GM12892 (cell line): ENCODE measurements at places on chromosomes 16 and 17.

DNA sequence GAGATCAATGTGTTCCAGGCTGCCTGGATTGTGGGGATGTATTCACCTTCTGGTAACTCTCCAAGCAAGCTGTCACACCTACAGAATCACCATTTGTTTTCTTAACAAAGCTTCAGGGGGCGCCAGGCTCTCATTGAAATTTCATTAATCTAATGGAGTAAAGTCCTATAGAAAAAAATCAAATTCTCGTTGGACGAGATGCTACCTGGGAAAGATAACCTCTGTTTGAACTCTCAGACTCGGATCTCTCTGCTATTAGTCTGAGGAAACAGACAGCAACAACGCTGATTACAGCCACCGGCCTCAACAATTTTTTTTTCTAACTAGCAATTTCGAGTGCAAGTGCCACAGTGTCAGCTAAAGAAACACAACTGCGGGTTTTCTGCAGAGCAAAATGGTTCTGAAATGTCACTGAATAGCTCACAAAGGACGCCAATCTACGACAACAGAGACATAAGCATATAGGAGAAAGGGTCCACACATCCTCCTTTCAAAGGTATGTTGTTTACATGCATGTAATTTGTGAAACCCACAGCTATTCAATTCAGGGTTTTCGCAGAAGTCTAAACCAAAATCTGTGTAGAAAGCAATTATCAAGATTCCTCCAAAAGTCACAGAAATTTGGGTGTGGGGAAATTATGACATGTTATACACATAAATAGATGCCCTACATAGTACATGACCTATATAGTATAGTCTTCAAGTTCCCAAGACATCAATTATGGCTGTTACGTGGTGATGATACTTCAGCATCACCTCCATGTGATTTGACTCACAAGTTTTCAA is 135.8 kb downstream of the SKAP1 start:
- DNase-seq = no peak

GRCh38 chr16:81624760-81625543 is 154.1 kb upstream of the PLCG2 start:
- DNase-seq = no peak

- DNase-seq = no peak
Observed at GRCh38 chr17:7043497-7044198, at the start of gene SLC16A11. SLC16A11 (minus strand) TSS chr17:7044092; CDS start chr17:7043513, 579 bp downstream.

DNA sequence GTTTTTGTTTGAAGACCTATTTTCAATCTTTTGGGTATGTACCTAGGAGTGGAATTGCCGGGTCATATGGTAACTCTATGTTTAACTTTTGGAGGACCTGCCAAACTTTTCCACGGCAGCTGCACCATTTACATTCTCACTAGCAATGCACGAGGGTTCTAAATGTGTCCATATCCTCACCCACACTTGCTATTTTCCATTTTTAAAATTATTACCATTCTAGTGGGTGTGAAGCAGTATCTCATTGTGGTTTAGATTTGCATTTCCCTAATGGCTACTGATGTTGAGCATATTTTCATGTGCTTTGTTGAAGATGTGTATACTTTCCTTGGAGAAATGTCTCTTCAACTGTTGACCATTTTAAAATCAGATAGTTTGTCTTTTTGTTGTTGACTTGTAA is 60.3 kb upstream of the HAPSTR1 start:
- DNase-seq = no peak

- no peak for DNase-seq
Observed at GRCh38 chr16:31200821-31201568, 1.6 kb downstream of the PYCARD start.

- peak; percentile 62 for DNase-seq
Observed at GRCh38 chr17:75105126-75106080, 4.4 kb upstream of the ARMC7 start.

- no peak for DNase-seq
Observed at GRCh38 chr17:68676856-68677255, 75.7 kb upstream of the FAM20A start.

GRCh38 chr17:66652840-66653507 is 181.9 kb upstream of the CACNG5 start:
- DNase-seq = no peak

DNA sequence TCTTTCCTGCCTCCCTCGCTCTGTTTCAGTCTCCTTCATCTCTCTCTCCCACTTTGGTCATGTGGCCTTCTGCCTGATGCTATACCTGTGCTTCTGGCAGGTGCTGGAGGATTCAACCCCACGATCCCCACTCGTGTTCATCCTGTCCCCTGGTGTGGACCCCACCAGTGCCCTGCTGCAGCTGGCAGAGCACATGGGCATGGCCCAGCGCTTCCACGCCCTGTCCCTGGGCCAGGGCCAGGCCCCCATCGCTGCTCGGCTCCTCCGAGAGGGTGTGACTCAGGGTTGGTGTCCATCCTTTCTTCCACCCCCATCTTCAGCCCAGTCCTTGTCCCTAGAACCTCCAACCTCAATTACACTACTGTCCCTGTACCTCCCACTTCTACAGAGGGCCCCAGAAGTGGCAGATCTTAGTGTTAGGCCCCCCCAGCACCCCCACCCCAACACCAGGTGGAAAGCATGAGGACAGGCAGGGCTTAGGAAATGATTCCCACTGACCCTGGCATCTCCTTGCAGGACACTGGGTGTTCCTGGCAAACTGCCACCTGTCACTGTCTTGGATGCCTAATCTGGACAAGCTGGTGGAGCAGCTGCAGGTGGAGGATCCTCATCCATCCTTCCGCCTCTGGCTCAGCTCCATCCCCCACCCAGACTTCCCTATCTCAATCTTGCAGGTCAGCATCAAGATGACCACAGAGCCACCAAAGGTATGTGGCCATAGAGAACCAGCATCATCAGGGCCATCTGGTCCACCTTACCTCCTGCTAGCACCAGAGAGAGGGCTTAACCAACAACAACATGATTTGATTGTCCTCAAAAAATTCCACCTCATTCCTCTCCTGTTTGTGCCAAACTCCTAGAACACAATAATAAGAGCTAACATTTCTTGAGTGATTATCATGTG is 9.7 kb upstream of the KDM6B start:
- no peak for DNase-seq

DNA sequence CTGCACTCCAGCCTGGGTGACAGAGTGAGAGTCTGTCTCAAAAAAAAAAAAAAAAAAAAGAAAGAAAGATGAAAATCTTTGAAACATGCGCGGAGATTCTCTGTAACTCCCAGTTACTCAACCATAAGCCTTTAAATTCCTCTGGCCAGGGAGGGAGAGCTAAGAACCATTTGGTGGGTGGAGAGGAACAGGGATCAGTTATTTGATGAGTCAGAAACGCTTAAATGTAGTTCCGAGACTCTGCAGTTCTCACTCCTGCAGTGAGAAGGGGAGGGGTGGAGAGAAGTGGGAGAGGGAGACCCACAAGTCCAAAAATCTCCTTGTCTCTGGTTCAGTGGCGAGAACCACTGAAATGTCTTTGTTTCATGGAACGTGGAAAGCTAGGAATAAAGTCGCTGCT is 266.7 kb downstream of the SOX9 start:
- no peak for DNase-seq

GRCh38 chr17:2083613-2084035 is 28.7 kb downstream of the HIC1 start:
- DNase-seq = no peak

- DNase-seq = no peak
Observed at GRCh38 chr17:79609049-79609589, 1.7 kb downstream of the RBFOX3 start.

- DNase-seq = no peak
Observed at GRCh38 chr17:8326511-8327302, 12.9 kb upstream of the ODF4 start.

DNA sequence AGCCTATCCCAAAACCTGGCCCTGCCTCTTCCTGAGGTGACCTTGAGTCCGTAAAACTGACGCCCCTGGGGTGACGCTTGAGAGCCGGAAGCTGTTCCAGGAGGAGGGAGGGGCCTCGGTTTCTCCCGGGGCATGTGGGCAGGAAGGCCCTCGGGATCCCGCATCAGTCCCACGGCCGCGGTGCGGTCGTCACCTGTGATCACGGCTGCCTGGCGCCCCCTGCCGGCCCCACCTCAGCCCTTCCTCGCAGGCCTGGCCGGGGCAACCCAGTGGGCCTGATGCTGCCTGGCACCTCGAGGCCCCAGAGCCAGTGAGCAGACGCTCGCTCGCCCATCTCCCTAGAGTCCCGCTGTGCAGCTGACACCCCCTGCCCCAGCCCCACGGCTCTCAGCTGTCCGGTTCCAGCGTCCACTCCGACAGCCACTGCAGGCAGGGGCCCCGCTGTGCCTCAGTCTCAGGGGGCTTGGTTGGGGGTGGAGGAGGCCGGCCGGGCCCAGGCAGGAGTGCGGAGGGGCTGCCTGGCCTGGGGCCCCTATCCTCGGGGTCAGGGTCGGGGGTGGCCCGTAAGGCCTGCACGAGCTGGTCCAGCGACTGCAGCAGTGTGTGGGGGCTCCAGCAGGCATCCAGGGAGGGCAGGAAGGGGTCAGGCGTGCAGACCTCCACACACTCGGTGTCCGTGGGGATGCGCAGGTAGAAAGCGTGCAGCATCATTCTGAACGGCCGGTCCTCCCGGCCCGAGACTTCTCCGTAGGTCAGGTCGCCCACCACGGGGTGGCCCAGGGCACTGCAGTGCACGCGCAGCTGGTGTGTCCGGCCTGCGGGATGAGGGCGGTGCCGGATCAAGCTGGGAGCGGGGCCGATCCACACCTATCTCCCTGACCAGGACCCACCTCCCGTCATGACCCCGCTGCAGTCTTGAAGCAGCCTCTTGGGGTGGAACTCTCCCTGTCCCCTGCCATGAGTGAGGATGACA is 2.3 kb downstream of the RPUSD1 start:
- peak; percentile 79 for DNase-seq

DNA sequence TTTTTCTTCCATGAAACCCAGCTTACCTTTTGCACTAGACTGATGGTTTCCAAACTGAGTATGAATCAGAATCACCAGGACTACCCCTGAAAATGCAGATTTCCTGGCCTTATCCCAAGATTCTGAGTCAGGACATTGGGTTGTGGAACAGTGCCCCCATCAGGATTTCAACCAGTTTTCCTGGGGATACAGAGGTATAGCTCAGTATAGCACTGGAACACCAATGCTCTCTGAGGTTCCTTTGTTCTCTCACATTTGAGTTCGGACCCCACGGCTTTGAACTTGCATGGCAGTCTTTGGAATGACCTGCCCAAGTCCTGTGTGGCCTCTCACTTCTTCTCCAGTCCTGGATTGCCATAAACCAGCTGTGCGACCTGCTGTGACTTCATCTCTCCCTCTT is 12.8 kb upstream of the CCL8 start:
- DNase-seq = no peak

GRCh38 chr16:11610121-11610505 is 23.4 kb upstream of the LITAF start:
- no peak for DNase-seq

DNA sequence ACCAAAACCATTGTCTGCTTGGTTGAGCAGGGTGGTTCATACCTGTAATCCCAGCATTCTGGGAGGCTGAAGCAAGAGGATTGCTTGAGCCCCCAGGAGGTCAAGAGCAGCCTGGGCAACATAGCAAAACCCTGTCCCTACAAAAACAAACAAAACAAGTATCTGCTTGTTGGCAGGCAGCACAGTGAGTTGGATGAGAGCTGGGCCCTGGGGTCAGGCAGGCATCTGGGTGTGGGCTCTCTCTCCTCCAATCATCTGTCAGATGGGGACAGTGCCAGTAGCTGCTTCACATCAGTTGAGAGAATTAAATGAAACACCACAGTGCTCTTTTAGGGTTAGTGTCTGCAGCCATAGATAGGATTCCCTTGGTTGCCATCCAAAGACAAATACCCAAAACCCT is 5.8 kb downstream of the ARMC7 start:
- no peak for DNase-seq
